ENCODE measurements at places on chromosomes 1 and 21. TPM values are rescaled to one million over a fixed set of nuclear protein-coding genes. Genes with fewer than 3 reads are reported as not detected.

GRCh38 chr21:42676808-42677207 lies 23.4 kb downstream of the PDE9A start:
- DNase-seq: no peak

GRCh38 chr1:96049759-96050409 lies 671.7 kb upstream of the PTBP2 start:
- DNase-seq: no peak

DNA sequence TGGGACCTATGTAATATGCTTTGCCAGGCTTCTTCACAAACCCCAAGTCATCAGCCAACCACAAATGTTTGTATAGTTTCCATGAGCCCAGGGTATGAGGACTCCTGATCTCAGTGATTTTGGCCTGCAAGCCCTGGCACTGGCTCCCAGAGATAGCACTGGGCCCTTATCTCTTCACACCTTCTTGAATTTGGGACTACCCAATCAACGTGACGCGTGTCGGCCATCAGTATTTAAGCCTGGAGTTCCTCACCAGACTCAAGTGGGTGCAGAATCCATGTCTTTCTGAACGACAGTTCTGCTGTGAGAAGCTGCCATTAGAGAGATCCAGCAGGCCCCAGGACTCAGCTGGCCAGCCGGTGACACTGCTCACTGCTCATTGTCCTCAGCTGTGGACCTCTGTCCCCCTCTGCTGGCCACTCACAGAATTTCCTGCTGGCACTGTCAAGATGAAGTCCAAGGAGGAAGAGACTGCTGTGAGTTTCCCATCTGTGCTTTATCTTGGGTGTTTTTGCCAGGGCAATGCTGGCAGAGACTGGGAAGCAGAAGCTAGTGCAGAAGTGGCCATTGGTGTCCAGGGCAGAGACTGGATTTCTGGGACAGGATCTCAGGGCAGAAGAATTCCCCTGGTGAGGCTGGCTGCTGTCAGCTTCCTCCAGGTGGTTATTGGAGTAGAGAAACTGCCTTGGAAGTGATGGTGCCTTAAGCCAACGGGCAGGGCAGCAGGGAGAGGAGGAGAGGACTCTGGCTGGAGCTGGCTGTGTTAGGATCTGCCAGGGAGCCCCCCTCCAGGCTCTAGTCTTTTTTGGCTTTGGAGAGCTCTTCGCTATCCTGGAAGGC lies 28.4 kb downstream of the TMCC2 start:
- DNase-seq: peak; percentile 95

DNA sequence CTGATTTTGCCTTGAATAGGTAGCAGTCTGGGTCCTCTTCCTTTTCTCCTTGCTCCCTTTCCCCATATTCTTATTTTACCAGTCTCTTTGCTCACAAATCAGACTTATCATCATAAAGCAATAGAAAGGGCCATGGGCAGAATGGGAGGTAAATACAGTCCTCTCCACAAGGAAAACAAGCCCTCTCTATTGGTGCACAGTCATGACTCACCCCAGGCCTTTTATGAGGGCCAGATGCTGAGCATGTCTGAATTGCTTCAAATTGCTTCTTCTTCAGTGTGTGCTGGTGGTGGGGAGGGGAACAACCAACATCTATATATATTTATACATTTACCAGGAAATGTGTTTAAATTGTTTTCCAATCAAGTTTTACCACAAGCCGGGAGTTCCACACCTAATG lies 75.2 kb downstream of the GFI1 start:
- DNase-seq: no peak

GRCh38 chr1:77732090-77732489 lies 27.6 kb downstream of the USP33 start:
- no peak for DNase-seq

DNA sequence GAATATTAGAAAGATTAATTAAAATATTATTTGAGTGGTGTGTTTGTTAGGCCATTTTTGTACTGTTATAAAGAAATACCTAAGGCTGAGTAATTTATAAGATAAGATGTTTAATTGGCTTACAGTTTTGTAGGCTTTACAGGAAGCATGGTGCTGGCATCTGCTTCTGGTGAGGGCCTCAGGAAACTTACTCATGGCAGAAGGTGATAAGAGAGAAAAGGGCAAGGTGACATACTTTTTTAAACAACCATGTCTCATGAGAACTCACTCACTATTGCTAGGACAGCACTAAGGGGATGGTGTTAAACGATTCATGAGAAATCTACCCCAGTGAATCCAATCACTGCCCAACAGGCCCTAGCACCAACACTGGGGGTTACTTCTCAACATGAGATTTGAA lies 56.7 kb upstream of the RGS21 start:
- no peak for DNase-seq

DNA sequence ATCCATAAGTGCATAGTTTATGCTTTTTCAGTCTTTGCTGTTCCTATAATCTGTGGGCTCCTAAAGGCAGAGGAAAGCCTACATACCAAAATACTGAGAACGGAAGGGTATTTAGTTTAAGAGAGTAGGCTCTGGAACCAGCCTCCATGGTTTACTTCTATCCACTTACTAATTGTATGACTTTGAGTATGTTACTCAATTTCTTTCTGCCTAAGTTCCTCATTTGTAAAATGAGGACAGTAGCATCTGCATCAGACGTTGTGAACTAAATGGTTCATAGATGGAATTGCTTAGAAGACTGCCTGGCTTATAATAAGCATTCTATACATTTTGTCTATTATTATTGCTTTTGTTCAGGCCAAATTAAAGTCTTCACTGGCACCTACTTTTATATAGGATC lies 111.0 kb downstream of the NTNG1 start:
- DNase-seq: no peak

DNA sequence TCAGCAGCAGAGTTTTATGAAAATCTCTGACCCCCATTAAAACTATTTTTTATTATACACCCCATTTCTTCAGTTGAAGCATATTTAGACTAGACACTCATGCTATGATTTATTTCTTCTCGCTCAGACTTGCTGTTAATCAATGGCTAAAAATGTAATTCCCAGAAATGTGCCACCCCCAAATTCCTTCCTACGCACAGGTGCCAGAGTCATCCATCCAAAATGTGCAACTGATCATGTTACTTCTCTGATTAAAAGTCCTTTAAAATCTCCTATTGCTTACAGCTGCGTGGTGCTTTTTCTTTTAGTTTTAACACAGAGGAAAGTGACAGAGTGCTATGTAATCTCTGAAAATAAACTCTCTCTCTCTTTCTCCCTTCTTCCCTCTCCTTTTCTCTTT lies 954.4 kb downstream of the NCAM2 start:
- DNase-seq: no peak

- no peak for DNase-seq
These were observed 27.5 kb upstream of the STMN1 start for GRCh38 chr1:25933479-25934365.

SLAMF9 gene
- not detected for total RNA-seq
